ENCODE measurements at places on chromosomes 6 and 20. TPM values are rescaled to one million over a fixed set of nuclear protein-coding genes. Genes with fewer than 3 reads are reported as not detected.

OOEP gene
- total RNA-seq = not detected

SLC17A1 gene
- total RNA-seq = not detected

DNA sequence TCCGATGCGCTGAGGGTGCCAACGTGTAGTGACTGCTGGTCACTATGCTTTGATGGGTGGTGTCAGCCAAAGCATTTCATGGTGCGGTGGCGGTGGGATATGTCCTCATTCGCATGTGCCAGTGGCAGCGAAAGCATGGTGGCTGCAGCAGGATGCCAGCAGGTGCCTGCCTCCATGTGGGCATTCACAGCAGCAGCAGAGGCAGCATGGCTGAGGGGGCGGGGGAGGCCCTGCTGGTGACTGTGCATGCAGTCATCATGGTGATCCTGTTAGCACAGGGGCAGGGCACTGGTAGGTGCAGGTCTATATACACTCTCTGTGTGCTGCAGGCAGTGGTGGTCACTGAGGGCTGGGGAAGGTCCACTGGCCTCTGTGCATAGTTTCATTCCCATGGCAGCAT, 22.0 kb downstream of the FIG4 start:
- no peak overlapping the region for H3K4me3 ChIP-seq
- no peaks in the 10 kb centered on the region for H3K4me1 ChIP-seq
- H3K27me3 ChIP-seq = no peaks in the 10 kb centered on the region
- H3K27ac ChIP-seq = no peak overlapping the region
- no peak for DNase-seq

DNA sequence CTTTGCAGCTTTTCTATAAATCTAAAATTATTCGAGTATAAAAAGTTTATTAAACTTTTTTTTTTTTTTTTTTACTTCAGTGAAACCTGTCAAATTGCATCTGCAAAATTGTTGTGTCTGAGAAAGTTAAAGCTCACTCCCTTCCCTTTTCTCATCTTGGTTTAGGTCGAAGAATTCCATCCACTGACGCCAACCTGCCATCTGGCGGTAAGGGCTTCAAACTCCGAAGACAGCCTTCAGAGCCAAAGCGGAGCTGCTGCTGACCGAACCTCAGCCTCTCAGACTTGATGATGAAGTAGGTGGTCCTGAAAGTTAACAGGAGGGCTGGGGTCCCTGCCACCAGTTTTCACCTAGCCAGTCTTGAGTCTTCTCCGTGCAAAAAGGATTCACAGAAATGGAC, 29.6 kb upstream of the VAPB start:
- H3K27ac ChIP-seq = no peak overlapping the region
- H3K4me3 ChIP-seq = no peak overlapping the region
- DNase-seq = no peak

DNA sequence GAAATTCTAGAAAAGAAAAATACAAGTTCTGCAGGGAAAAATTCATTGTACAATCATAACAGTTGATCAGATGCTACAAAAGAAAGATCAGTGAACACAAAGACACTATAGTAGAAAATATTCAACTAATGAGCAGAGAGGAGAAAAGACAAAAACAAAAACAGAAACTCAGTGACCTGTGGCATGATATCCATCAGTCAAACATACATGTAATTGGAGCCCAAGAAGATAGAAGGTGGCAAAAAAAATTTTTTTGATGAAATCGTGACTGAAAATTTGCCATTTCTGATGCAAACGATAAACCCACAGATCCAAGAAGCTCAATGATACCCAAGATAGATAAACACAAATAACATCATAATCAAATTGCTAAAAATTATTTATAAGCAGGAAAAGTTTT, 13.1 kb upstream of the FOXQ1 start:
- DNase-seq = no peak
- H3K4me3 ChIP-seq = no peak overlapping the region
- peaks cover 4% of the 10 kb centered on the region for H3K27me3 ChIP-seq
- H3K4me1 ChIP-seq = no peaks in the 10 kb centered on the region
- no peaks in the 10 kb centered on the region for H3K36me3 ChIP-seq

- no peaks in the 10 kb centered on the region for H3K4me1 ChIP-seq
- no peak overlapping the region for H3K27ac ChIP-seq
- no peaks in the 10 kb centered on the region for H3K36me3 ChIP-seq
Measured at GRCh38 chr6:123777563-123777962, 26.1 kb upstream of the NKAIN2 start.

- DNase-seq = no peak
- no peaks in the 10 kb centered on the region for H3K36me3 ChIP-seq
- H3K27me3 ChIP-seq = no peaks in the 10 kb centered on the region
- H3K4me3 ChIP-seq = no peak overlapping the region
Measured at GRCh38 chr20:4581838-4582237, 139.9 kb upstream of the PRND start.

DNA sequence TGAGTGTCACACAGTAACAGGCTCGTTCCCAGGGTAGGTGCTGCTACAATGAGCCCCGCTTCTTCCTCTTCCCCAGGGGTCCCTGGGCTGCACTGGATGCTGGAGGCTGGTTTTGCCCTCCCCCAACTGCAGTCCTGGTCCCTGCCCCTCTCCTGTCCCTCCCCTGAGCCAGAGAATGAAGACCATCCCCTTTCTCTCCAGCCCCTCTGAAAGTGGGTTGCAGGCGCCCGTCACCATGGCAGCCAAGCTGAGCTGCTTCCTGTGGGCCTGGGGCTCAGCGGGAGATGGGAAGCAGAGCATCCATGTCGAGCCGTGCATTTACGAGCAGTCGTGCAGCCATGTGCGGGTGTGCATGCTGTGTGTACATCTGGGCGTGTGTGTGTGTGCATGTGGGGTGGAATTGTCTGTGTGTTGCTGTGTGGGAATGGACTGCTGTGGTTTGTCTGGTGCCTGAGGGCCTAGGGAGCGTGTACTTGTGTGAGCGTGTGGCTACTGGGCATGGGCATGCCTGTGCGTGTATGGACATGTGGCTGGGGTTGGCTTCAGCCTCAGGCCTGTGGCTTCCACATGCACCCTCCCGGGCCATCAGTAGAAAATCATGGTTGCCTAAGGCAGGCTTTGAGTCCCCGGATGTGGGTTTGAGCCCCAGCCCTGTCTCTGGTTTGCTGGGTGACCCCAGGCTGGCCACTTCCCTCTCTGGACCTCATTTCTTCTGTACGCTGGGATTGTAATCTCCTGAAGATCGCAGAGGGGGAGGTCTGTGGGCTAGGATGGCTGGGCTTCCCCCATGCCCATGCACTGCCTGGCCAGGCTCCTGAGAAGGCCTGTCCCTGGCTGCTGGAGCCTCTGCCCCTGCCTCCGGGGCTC, 48.8 kb downstream of the SRC start:
- no peaks in the 10 kb centered on the region for H3K27me3 ChIP-seq
- no peak overlapping the region for H3K4me3 ChIP-seq
- no peaks in the 10 kb centered on the region for H3K36me3 ChIP-seq
- no peak overlapping the region for H3K27ac ChIP-seq
- no peak for DNase-seq

- H3K4me3 ChIP-seq = no peak overlapping the region
- no peaks in the 10 kb centered on the region for H3K36me3 ChIP-seq
- H3K27ac ChIP-seq = no peak overlapping the region
- no peak for DNase-seq
Measured at GRCh38 chr6:138007014-138007472, 100.2 kb downstream of the PERP start.

GRCh38 chr20:47054506-47054905, 159.9 kb downstream of the EYA2 start:
- H3K27me3 ChIP-seq = no peaks in the 10 kb centered on the region
- H3K4me1 ChIP-seq = no peaks in the 10 kb centered on the region
- H3K4me3 ChIP-seq = no peak overlapping the region
- H3K36me3 ChIP-seq = no peaks in the 10 kb centered on the region
- no peak overlapping the region for H3K27ac ChIP-seq

DNA sequence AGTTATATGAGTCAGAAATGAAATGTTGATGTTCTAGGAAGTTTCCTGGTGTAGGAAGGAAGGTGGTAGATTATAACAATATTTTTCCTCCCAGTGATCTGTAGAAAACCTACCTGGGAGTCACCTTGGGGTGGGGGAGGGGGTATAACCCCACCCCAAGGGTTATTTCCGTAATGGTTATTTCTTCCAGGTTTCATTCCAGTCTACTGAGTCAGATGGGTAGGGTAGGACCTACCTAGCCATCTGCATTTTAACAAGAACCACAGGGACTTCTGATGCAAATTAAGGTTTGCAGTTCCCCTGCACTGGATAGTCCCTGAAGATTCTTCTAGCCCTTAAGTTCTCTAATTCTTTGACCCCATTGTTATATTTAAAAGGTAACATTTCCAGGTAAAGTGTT, 88.9 kb downstream of the ARMC2 start:
- no peaks in the 10 kb centered on the region for H3K4me1 ChIP-seq
- DNase-seq = no peak
- H3K4me3 ChIP-seq = no peak overlapping the region
- no peaks in the 10 kb centered on the region for H3K36me3 ChIP-seq

GRCh38 chr6:111087106-111087835, at the start of gene SLC16A10:
TSS of gene SLC16A10 (plus strand) at chr6:111087503. CDS start at chr6:111087753, 250 bp downstream.
- peak; percentile 45 for DNase-seq
- H3K4me1 ChIP-seq = no peaks in the 10 kb centered on the region
- H3K36me3 ChIP-seq = no peaks in the 10 kb centered on the region
- peaks cover 23% of the 10 kb centered on the region for H3K27me3 ChIP-seq

Data from uterus (tissue), 4 donors.